ENCODE measurements at places on chromosomes 1 and 21.

DNA sequence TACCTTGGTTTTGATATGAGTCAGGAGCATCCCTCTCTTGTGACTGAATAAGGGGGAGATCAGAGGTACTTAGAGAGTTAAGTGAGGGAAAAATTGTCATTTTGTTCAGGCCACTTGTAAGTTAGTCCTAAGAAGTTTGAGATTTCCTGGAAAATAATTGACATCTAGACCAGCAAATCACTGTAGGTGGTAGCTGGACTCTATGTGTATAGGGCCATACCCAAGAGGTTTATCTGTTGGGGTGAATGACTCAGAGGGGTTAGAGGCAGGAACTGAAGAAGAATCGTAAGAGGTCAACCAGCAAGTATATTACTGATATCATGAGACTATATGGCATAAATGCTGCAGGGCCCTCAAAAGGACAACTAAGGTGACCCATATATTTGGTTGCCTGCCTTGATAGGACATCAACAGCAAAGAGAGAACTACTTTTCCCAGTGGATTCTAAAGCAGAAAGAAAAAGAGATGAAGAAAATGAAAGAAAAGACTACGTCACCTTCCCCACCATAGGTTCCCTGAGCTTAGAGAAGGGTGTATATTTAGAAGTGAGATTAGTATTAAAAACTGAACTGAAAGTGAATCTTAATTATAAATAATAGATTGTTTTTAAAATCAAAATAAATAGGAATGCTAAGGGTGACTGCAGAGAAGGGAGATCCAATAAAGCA is 8.0 kb upstream of the RNPC3 start:
- no peak for DNase-seq

GRCh38 chr1:54384918-54385726 is 21.1 kb downstream of the SSBP3 start:
- peak; percentile 22 for DNase-seq

- no peak for DNase-seq
Measured at GRCh38 chr1:181136738-181137122, 48.2 kb downstream of the IER5 start.

GRCh38 chr1:223765719-223766340 is 53.5 kb downstream of the CAPN2 start:
- no peak for DNase-seq

DNA sequence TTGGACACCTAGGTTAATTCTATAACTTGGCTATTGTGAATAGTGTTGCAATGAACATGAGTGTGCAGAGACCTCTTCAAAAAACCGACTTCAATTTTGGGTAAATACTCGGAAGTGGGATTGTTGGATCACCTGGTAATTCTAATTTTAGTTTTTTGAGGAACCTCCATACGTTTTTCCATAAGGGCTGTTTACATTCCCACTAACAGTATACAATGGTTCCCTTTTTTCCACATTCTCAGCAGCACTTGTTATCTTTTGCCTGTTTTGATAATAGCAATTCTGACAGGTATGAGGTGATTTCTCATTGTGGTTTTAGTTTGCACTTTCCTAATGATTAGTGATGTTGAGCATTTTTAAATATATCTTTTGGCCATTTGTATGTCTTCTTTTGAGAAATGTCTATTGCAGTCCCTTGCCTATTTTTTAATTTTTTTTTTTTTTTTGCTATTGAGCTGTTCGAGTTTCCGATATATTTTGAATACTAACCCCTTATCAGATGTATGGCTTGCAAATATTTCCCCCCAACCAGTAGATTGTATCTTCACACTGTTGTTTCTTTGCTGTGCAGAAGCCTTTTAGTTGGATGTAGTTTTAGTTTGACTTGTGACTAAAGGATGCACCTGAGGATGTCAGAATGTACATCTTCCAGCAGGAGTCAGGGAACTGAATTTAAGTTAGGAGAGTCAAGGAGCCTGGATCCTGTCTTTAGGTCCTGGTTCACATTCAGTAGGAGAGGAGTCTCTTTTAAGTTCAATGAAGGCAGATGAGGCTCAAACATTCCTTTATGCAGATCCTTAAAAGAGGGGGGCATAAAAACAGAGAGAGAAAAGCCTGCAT is 120.0 kb downstream of the S1PR1 start:
- no peak for DNase-seq

- no peak for DNase-seq
Measured at GRCh38 chr1:109188781-109189180, 24.9 kb upstream of the SARS1 start.

GRCh38 chr1:172647987-172648386 is 10.9 kb upstream of the FASLG start:
- DNase-seq: no peak

GRCh38 chr21:45869121-45870007 is 112.2 kb upstream of the COL6A1 start:
- no peak for DNase-seq

DNA sequence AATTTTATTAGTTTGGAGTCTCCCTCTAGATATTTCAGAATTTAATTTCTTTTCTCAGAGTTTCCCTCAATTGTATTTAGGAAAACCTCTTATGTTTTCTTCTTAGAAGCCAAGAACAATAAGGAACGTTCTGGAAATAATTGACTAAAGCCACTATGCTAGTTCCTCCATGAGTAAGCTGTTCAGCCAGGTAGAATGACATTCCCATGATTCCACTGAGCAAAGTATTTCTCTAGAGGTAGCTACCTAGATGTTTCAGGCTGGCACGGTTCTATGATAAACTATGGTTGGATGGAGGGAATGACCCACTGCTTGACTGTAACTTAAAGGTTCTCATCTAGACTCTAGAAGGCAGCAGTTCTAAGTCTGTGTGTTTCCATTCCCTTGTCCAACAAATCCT is 62.4 kb downstream of the CLDN17 start:
- no peak for DNase-seq

DNA sequence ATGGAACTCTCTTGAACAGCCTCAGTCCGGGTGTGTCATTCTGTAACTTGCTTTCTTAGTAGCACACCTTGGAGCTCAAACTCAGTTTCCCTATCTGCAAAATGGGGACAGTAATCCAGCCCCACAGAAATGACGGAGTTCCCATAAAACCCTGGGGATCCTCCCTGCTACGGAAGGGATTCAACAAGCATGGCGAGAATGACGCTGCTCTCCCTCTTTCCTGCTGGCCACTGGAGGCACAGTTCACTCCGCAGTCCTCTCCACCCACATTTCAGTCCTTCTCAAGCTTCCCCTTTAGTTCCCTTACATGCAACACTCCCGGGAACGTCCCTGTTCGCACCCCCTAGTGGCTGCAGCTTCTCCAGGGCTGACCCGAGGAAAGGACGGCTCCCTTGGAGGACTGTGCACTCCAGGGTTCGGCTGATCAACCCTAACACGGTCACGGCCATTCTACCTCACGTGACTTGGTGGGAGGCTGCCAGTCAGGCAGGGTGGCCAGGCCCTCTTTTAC is 20.6 kb downstream of the RUNX3 start:
- DNase-seq: peak; percentile 93

- peak; percentile 62 for DNase-seq
Measured at GRCh38 chr1:55284856-55285255, 69.7 kb upstream of the USP24 start.

GRCh38 chr1:67566803-67567377 is 118.1 kb upstream of the GADD45A start:
- DNase-seq: no peak

- DNase-seq: peak; percentile 79
Measured at GRCh38 chr1:176205332-176205914, 1.7 kb downstream of the COP1 start.

DNA sequence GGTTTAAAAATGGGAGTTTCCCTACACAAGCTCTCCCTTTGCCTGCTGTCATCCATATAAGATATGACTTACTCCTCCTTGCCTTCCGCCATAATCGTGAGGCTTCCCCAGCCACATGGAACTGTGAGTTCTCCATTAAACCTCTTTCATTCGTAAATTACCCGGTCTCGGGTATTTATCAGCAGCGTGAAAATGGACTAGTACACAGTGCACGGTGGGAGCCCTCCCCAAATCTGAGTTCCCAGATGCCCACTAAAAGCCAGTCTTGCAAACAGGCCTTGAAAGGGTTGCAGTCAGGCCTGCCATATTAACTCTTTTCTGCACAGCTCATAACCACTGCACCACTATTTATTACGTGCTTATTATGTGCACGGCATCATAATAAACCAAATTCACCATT is 400.9 kb downstream of the PRDM2 start:
- DNase-seq: no peak

GRCh38 chr1:210373878-210374599 is 45.3 kb downstream of the HHAT start:
- peak; percentile 59 for DNase-seq

DNA sequence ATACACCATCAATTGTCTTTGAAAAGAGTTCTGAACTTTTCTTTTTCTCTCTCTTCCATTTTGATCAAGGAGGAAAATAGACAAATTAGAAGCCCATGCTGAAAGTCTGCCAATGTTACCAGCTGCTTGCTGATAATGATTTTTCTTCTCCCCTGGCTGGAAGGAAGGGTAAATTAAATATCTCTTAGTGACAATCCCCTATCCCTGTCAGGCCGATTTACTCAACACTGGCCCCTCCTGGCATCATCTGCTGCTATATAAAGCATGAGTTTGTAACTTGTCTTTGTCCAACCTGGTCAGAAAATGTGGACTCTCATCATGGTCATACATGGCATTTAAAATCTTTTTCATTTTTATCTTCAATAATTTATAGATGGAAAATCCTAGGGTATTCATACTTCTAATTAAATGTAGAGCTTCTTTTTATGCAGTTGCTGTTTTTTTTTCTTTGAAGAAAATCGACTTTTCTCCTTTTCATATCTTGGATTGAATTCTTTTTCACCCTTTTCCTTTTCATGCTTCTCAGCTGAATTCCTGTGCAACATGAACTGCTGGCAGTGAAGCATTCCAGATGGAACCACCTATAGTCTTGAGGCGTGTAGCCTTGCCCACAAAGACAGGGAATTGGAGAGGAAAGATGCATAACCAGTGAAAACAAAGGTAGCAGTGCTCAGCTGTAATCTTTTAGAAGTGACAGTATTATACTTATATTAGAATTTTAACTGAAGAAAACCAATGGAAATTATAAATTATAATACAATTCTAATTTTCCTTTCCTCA is 214.7 kb upstream of the PTGFR start:
- no peak for DNase-seq

DNA sequence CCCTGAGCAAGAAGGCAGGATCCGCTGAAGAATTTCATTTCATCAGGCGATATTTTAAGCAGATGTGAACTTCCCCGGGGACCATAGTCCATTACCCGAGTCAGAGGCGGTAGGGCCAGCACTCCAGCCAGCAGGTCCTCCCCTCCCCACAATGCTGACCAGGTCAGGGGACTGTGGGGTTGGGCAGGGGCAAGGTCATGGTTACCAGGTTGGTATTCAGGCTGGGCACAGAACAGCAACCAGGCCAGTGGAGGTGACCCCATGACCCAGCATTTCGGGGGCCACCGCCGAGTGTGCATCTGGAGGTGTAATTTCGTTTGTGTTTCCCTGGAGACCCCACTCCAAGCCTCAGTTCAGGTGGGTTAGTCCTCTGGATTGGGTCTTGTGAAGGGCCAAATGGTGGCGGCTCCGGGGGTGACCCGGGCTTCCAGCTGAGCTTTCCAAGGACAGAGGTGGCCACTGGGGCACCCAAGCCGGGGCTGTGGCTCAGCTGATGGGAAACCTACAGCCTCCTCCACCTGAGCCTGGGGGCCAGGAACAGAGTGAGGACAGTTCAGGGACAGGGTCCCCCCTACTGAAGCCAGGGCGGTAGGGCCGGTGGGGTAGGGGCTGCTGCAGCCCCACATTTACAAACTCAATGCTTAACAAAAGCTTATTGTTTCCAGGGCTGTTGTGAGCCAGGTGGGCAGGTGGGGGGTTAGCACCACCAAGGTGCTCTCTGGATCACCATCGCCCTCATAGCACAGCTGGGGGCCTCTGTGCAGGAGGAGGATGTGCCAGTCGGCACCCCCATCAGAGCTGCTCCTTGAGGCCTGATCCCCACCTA is 2.8 kb downstream of the PRDM16 start:
- no peak for DNase-seq

GRCh38 chr1:167220537-167221125 is at the start of gene POU2F1:
TSS of gene POU2F1 (plus strand) at chr1:167220886. CDS start at chr1:167220898, 12 bp downstream.
- DNase-seq: peak; percentile 100

DNA sequence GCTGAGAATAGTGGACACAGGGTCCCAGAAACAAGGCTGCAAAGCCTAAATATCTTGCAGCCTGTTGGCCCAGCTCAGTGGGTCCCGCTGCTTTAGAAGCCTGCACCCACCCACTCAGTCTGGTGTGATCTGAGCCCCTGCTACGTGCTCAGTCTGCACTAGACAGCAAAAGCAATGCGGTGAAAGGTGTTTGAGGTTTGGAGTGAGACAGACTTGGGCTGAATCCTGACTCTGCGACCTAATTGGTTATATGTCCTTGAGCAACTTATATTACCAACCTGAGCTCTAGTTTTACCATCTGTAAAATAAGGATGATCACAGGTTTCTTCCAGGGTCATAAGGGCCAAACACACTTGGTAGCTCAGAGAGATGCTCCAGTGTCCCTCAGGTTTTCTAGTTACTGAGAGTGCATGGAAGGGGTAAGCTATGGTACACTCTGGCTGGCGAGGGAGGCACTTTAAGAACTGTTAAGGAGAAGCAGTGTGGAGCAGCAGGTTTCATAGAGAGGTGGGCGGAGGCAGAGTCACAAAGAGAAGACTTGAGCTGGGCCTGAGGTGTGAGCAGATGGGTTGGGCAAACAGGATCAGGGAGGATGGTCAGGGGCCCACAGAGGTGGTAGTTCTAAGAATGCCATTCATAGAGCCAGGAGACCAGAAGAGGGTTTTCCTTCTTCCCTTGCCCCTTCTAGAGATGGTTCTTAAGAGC is 10.1 kb downstream of the TMEM200B start:
- no peak for DNase-seq

DNA sequence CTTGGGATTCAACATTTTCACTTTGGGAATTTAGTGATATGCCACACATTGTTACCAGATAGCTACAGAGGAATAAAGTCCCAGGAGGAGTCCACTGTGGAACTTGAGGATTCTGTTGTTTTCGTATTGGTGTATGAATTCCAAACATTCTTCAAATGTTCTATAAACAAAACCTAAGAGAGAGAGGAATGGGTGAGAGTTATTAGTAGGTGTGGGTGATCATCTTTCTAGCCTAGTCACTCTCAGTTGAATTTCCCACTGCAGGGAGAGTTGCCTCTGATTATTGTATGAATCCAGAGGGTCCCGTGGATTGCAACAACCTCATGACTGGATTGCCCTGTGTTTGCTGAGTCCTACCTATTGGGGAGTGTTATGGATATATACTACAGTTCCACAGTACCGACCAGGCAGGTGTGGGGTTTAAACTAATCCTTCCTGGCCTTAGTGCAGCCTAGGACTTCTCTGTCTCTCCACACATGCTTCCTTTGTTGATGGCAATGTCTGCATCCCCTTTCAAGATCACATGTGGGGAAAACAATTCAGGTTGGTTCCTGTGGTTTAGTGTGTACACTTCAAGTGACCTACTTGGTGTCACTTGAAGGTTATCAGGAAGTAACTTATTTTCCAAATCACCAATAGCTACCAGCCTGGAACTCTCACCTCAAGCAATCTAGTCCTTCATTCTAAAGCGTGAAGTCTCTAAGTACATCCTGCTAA is 91.8 kb downstream of the ADCY10 start:
- DNase-seq: no peak

Measured in suppressor macrophage treated with lipopolysaccharide for 1 hour (primary cell).